A549 treated with Mapracorat at 1 μM for 4 hours (cell line): ENCODE measurements at places on chromosomes 1 and 21. TPM values are rescaled to one million over a fixed set of nuclear protein-coding genes. Genes with fewer than 3 reads are reported as not detected.

Gene TOMM40L
- 10.0 to 12.8 TPM (median 11.8 TPM) in 5 replicates for total RNA-seq

Gene DCST1
- total RNA-seq: not detected in 5 replicates

Gene RGS5
- total RNA-seq: 0.16 to 2.0 TPM (median 0.64 TPM) in 5 replicates

Gene SPRR2A
- not detected in 5 replicates for total RNA-seq

Gene CACHD1
- total RNA-seq: 1.3 to 1.7 TPM (median 1.4 TPM) in 5 replicates

Gene TSSK3
- 0.86 TPM in 1 of 5 replicates, not detected in the others for total RNA-seq

Gene NUP210L
- not detected in 5 replicates for total RNA-seq

Gene PRUNE1
- 11.3 to 15.4 TPM (median 15.0 TPM) in 5 replicates for total RNA-seq

Gene TAL1
- not detected in 5 replicates for total RNA-seq

Gene ALG14
- 3.5 to 8.0 TPM (median 6.1 TPM) in 5 replicates for total RNA-seq

Gene SEMA6C
- 1.5 to 2.6 TPM (median 1.7 TPM) in 5 replicates for total RNA-seq

Gene CD84
- total RNA-seq: not detected in 5 replicates

Gene CD34
- 0.05 to 0.06 TPM in 2 of 5 replicates, not detected in the others for total RNA-seq

Gene NTRK1
- 0.08 to 0.18 TPM (median 0.13 TPM) in 3 of 5 replicates, not detected in the others for total RNA-seq

Gene BCL2L15
- total RNA-seq: 0.13 to 0.60 TPM (median 0.38 TPM) in 5 replicates

Gene RPE65
- total RNA-seq: not detected in 5 replicates

Gene AMY2B
- total RNA-seq: 0.40 to 0.63 TPM (median 0.56 TPM) in 5 replicates

Gene LRRC38
- 0.06 TPM in 1 of 5 replicates, not detected in the others for total RNA-seq

Gene REN
- not detected in 5 replicates for total RNA-seq
